MV-4-11 (cell line): ENCODE measurements at places on chromosomes 6 and 20.

DNA sequence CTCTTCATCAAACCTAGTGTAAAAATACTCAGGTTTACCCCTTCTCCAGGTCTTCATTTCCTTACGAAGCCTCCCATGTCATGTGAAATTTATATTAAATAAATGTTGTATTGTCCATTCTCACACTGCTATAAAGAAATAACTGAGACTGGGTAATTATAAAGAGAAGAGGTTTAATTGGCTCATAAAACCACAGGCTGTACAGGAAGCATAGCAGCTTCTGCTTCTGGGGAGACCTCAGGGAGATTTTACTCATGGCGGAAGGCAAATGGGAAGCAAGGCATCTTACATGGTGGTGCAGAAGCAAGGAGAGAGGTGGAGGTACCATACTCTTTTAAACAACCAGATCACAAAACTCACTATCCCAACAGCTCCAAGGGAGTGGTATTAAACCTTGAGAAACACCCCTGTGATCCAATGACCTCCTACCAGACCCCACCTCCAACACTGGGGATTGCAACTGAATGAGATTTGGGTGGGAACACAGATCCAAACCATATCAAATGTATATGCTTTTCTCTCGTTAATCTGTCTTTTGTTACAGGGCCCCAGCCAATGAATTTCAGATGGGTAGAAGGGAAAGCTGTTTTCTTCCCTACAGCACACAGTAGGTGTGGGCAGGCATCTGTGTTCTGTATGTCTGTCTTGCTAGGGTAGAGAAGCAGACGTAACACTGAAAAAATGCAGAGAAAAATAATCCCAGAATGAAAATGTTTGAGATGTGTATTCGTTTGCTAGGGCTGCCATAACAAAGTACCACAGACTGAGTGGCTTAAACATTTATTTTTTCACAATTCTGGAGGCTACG, 88.0 kb upstream of the BTN3A2 start:
- no peak for DNase-seq

DNA sequence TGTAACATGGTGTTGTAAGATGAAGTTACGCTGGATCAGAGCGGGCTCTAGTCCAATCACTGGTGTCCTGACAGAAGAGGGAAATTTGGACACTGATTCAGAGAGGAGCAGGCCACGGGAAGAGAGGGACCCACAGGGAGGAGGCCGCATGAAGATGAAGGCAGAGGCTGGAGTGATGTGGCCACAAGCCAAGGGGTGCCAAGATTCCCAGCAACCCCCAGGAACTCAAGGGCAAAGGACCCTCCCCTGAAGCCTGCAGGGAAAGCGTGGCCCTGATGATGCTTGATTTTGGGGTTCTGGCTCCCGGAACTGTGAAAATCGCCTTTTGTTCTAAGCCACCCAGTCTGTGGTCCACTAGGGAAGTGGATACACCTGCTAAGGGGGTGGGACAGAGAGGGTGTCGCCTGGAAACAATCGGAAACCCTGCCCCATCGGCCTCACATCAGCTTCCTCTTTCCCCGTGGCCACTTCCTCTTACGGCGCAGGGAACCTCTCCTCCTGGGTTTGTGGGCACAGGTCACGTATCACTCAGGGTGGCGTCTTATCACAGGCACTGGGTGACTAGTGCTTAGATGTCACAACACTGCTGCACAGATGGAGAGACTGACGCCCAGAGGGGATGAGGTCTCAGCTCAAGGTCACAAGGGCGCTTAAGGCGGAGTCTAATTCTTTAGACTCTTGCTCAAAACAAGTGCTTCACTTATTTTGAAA, 58.0 kb downstream of the SULF2 start:
- DNase-seq = peak; percentile 100

DNA sequence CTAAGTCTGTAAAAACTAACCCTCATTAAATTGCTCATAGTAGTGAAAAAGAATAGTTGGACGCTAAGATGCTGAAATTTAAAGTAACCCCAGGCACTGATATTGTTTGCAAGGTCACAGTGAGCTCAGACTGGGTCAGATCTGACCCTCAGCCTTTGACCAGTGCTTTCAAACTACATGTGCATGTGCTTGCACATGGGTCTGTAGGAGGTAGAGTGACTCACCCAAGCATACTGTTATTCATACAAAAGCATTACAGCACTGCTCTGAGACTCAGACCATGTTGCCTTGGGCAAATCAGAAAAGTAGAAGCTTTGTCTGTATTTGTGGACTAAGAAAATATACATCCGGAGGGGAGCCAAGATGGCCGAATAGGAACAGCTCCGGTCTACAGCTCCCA, 326.4 kb upstream of the MARCKS start:
- DNase-seq = no peak

- DNase-seq = no peak
Measured at GRCh38 chr6:152323376-152323775, 313.8 kb downstream of the SYNE1 start.

DNA sequence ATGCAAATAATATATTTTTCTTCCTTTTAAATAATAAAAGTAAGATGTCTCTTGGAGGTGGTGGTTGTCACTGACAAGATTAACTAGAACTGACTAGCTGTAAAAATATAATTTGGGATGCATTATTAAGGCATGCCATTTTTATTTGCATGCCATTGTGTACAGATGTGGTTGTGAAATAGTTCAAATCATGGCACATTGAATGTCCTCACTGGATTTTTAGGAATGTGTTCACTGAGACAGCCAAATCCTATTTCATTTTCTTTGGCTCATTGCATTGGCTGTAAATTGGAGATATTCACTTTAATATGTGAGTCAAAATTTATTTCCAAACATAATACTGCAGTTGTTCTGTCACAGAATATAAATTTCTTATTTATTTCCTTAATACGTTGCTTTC, 62.3 kb downstream of the ESR1 start:
- no peak for DNase-seq

DNA sequence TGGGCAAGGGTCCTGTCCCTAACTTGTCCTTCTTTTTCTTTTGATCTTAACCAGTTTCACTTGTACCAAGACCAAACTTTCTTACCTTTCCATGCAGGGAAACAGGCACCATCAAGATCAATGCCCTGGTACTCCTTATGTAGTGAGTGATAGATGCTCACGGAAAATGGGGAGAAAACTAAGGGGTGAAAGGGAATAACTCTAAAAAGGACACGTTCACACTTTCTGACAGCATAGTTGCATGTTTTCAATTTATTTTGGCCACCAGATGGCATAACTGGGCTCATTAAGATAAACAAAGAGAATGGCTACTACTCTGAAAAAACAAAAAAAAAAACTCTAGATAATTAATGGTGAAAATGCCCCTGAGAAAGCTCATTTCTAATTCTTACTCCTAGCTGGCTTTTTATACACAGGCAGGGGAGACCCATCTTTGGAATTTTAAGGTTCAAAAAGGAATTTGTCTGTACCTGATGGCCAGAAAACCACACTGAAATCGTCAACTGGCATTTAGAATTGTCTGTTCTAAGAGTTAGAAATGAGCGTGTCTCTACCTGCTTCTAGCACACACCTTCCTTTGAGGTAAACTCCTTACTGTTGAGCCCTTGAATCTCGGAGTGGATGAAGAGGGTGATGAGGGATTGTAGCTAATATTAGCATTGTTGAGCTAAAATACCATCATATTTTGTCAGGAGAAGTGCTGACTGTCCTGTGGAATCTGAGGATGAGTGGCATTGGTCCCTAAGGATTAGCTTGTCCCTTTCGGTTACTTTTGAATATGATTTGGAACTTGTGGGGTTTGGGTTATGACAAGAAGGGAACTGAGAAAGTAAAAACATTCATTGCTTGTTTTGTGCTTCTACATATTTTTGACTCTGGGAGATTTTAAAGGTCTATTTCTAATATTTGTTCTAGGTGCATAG, 62.2 kb upstream of the DDR1 start:
- peak; percentile 23 for DNase-seq

DNA sequence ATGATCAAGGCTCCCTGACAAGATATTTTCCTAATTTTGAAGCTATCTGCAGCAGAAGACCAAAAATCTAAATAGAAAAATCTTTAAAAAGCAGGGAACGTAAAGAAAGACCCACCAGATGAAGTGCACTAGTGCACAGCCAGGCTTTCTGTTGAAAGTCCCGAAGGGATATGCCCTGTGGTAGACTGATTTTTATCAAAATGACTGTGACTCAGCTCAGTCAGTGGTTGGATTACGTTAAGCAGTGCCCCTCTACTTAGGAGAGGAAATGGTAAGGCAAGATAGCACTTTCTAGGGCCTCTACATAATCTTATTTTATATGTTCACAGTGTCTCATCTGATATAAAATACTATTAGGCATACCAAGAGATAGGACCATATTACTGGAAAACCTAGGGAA, 123.4 kb upstream of the RAB32 start:
- DNase-seq = peak; percentile 2

- no peak for DNase-seq
Measured at GRCh38 chr20:36112112-36112511, 42.4 kb upstream of the EPB41L1 start.

- peak; percentile 25 for DNase-seq
Measured at GRCh38 chr6:37116326-37116725, 53.6 kb upstream of the PIM1 start.

GRCh38 chr20:38406476-38406875, 28.7 kb downstream of the SNHG17 start:
- no peak for DNase-seq

DNA sequence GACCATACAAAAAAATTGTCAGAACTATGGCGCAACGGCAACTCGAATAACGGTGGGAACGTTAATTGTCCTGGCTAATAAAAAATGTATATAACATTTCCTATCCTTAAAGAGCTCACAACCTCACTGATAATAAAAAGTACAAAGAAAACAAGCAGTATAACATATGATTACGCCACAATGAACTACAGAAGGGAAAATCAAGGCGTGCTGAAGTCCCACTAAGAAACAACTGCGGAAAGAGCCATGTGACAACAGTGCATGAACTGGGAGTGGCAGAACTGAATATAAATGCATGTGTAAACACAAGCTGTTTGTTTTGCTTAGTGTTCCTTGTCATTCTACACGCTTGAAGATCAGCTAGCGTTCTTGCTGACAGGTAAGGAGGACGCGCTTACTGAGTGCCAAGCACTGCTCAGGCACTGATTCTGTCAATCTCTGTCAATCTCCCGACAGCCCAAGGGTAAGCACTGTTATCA, 466 bp upstream of the PSMB1 start:
- DNase-seq = peak; percentile 34

- DNase-seq = no peak
Measured at GRCh38 chr6:161903584-161904212, 629.8 kb upstream of the AGPAT4 start.

GRCh38 chr6:116685437-116685993, 4.5 kb downstream of the KPNA5 start:
- DNase-seq = no peak

DNA sequence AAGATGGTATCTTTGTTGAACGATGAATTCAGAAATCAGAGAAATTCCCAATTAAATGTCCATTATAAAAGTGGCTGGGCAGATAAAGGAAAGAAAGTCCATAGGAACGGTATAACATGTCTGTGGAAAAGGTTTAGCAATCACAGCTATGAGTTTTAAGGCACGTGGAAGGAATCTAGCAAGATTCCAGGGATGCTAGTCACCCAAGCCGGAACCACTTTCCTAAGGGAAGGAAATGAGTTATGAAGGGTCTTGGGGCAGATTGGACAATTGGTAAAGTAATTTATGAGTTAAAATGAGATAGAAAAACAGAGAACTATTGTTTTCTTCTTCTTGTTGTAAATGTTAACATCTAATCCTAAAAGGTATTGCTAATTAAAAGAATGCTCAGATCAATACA, 384.8 kb downstream of the ADGRB3 start:
- no peak for DNase-seq

GRCh38 chr6:163085426-163085825, 329.1 kb upstream of the QKI start:
- no peak for DNase-seq

DNA sequence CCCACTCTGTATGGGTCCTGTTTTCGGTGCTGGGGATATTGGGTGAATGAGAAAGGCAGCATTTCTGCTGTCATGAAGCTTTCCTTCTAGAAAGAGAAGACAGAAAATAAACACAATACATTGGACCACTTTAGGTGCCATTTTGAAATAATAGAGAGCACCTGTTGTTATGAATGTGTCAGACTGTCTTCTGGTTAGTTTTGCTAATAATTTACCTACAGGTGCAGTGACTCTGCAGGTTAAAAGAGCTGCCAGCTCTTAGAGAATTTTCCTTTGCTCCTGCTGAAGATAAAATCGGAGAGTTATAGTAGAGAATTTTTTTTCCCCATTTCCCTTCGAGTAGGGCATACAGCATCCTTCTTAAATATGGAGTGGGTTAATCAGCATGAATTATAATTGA, 21.9 kb upstream of the GCLC start:
- no peak for DNase-seq

GRCh38 chr6:24378473-24379097, 20.7 kb upstream of the DCDC2 start:
- DNase-seq = no peak

DNA sequence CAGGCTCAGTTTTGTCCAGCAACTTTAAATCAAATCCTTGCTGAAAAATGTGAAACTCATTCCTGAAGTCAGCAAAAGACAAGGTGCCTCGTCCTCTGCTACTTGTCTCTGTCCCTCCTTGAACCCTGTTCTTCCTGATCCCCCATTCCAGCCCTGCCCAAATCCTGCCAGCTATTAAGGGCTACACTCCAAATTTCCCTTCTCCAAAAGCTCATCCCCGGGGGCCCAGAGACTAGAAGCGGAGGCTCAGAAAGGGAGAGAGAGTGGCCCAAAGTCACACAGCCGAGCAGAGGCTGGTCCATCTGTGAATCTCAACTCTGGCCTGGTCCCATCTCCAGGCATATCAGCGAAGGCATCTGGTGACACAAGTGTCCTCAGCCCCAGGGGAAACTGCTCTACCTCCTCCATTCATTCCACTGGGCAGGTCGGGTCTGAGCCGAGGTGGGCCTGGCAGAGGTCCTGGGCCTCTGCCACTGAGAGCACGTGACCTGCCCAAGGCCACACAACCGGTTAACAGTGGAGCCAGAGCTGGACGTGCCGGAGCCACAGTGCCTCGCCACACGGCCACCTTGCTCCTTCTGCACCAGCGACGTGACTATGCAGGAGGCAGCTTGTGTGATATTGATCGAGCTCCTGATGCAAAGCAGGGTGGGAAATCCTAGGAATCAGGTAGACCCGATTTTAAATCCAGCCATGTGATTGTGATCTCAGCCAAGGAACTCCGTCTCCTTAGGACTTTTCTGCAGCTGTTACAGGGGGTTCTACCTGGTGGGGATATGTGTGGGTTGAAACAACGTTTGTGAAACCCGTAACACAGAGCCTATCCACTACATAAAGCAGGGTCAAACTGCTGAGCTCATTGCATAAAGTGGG, 28.6 kb downstream of the NOL4L start:
- no peak for DNase-seq

DNA sequence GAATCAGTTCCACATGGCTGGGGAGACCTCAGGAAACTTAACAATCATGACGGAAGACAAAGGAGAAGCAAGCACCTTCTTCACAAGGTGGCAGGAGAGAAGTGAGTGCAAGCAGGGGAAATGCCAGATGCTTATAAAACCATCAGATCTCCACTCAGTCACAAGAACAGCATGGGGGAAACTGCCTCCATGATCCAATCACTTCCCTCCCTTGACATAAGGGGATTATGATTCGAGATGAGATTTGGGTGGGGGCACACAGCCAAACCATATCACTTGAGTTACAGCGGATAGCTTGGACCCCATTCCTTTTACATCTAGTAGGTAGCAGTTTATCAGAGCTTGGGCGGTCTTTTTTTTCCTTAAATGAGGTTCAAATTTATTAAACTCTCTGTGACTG, 19.1 kb downstream of the AFDN start:
- no peak for DNase-seq
